Mesendoderm (in vitro differentiated cells): ENCODE measurements at places on chromosomes 16 and 17.

GRCh38 chr17:30000001-30000754 is 58.7 kb downstream of the EFCAB5 start:
- DNase-seq: no peak

DNA sequence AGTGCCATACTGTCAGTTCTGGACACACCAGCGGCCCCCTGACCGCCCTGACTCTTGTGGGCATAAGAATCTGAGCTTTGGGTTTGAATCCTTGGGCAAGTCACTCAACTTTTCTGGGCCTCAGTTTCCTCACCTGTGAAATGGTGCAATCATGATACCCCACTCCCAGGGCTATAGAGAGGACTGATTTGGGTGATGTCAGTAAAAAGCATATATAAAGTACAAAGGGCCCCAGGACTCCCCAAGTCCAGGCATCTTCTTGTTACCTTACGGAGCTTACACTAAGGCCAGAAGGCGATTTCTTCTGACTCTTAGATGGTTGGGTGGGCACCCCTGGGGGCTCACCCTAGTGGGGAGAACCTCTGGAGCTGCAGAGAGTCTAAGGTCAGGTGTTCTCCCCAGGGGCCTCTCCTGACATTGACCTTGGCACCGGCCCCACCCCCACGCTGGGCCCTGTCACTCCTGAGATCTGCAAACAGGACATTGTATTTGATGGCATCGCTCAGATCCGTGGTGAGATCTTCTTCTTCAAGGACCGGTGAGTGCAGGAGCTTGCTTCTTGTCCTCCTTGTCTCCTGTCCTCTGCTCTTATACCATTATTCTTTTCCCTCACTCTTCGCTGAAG is 13.9 kb downstream of the MMP2 start:
- DNase-seq: no peak

- DNase-seq: no peak
Measured at GRCh38 chr17:3157218-3157617, 29.9 kb upstream of the OR1G1 start.

- DNase-seq: no peak
Measured at GRCh38 chr17:82000803-82001570, 21.7 kb downstream of the CENPX start.

GRCh38 chr16:67537270-67537635 is 8.6 kb downstream of the RIPOR1 start:
- DNase-seq: peak; percentile 62

- no peak for DNase-seq
Measured at GRCh38 chr17:36600936-36601302, 464 bp upstream of the MRM1 start.

DNA sequence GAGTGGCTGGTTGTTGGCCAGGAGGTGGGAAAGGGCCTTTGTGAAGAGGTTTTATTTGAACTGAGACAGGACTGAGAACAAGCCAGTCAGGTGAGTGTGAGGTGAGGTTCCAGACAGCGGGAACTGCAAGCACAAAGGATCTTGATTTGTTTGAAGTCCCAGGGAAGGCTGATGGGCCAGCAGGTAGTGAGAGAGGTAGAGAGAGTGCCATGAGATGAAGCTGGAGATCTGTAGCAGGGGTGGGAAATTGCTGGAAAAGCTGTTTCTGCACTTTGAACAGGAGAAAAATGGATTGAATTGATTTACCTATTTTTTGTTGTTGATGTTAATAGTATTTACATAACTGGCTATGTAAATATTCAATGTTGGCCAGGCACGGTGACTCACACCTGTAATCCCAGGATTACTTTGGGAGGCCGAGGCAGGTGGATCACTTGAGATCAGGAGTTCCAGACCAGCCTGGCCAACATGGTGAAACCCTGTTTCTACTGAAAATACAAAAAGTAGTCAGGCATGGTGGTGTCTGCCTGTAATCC is 7.7 kb upstream of the DCTPP1 start:
- DNase-seq: no peak

DNA sequence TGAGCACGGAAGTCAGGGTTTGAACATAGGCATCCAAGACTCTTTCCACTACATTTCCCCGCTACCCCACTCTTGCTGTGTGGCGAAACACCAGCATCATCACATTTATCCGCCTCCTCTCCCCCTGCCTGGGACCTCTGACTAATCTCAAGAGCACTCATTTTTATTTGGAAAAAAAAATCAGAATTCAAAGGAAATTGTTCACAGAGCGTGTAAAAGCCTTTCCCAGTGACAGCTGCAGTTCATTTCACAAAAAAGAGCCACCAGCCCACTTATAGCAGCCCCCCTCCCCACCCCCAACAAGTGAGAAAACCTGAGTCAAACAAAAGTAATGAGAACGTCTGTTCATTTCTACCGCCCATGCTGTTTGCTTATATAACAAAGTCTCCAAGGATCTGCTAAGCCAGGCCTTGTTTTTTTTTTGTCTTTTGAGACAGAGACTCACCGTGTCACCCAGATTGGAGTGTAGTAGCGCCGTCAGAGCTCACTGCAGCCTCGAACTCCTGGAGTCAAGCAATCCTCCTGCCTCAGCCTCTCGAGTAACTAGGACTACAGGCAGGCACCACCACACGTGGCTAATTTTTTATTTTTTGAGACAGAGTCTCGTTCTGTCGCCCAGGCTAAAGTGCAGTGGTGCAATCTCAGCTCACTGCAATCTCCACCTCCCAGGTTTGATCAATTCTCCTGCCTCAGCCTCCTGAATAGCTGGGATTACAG is 48.3 kb upstream of the HAPSTR1 start:
- DNase-seq: no peak

- peak; percentile 52 for DNase-seq
Measured at GRCh38 chr16:73572135-73572828, 524.4 kb upstream of the ZFHX3 start.

- peak; percentile 78 for DNase-seq
Measured at GRCh38 chr17:38730526-38731379, 612 bp downstream of the CISD3 start.

DNA sequence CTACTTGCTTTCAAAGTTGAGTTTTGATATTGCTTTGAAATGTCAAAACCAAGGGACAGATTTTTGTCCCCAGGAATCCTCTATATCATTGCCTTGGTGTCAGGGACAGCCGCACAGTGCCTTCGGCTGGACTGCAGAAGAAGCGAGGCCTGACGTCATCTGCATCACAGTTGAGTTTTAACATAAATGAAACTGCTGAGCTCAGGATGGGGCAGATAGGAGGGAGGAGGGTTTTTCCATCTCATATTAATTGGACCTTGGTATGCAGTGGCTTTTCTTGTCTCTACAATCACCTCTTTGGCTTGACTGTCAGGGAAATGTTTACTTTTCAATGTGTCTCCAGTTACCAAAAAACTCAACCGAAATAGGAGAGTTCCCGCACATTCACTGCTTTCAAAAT is 111.3 kb downstream of the AATF start:
- no peak for DNase-seq
